ENCODE measurements at places on chromosomes 6 and 20.

- no peak for DNase-seq
These were observed 212.0 kb upstream of the JARID2 start for GRCh38 chr6:15033850-15034203.

GRCh38 chr6:85677234-85677956 lies 34.7 kb upstream of the SYNCRIP start:
- DNase-seq: no peak

- DNase-seq: no peak
These were observed 1.7 kb upstream of the POU5F1 start for GRCh38 chr6:31171931-31172905.

DNA sequence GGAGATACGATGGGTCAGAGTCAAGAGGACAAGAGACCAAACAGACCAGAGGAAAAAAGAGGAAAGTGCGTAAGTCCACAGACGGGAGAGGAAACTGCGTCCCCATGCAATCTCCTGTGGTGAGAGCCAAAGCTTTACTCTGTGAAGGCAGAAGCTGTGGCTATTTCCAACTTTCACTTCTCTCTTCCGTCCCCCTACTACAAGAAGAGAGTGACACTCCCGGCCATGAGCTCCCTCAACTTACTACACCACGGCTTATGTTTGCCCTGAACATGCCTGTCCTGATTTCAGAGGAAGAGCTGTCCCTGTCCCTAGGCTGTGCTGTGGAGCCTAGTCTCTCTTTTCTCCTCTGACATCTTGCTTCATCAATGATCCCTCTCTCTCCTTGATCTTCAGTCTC lies 11.5 kb upstream of the SSR1 start:
- DNase-seq: no peak

- no peak for DNase-seq
These were observed 608.7 kb downstream of the EYS start for GRCh38 chr6:65098349-65098748.

DNA sequence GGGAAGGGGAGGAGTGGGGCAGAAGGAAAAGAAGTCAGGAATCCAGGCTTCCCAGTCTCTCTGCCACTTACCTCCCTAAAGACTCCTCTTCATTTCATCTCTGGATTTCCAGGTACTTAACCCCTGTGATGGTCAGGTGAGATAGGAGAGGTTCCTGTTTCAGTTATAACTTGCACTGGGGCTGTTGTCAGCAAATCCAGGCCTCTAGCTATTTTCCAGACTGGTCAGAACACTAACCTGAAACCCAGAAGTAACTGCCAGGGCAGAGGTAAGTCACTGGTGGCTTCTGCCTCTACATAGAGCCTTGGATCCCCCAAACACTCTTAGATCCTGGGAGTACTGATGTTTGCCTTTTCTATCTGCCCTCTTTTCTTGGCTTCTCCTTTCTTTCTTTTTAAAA lies 233.5 kb upstream of the TAB2 start:
- no peak for DNase-seq

GRCh38 chr6:154474648-154475428 lies 35.6 kb downstream of the CNKSR3 start:
- no peak for DNase-seq

DNA sequence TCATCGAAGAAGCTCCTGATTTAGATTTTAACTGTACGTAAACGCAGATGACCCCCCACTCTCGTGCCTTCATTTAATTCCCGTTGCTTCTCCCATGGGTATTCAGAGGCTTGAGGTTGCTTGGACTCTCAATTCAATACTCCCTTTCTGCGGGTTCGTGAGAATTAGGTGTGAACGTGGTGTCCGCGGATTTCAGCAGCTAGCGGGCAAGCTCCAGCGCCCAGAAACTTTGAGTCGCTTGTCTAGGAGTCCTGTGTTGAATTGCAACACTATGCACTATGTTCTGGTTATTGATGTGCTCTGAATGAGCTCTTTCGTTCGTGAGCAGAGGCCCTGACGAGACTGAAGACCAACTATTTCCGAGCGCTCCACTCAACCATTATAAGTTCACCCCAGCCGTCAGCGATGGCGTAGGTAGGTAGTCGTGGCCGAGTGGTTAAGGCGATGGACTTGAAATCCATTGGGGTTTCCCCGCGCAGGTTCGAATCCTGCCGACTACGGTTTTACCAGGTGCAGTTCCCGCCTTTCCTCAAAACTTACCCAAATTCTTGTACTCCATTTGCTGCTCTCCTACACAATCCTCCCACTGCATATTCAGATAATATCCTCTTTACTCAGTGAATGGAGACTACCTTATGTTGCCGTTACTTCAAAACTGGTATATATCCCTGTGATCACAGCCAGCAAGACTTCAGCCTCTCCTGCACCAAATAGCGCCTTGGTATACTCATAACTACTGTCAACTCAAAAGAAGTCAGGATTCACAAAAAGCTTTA lies 72.6 kb upstream of the ZNF184 start:
- DNase-seq: no peak

GRCh38 chr6:115899730-115900282 lies 160.9 kb downstream of the FRK start:
- no peak for DNase-seq

- no peak for DNase-seq
These were observed 10.0 kb downstream of the CEBPB start for GRCh38 chr20:50200482-50201104.

Measured in CD4-positive, alpha-beta memory T cell (primary cell).